PC-3 (cell line): ENCODE measurements at places on chromosomes 6 and 20. TPM values are rescaled to one million over a fixed set of nuclear protein-coding genes. Genes with fewer than 3 reads are reported as not detected.

Gene ADRM1
- 374 and 487 TPM in 2 replicates for total RNA-seq

Gene SOX18
- total RNA-seq: 1.1 and 1.5 TPM in 2 replicates

Gene ELOVL2
- 0.91 and 1.8 TPM in 2 replicates for total RNA-seq

Gene MYT1
- 0.22 and 0.29 TPM in 2 replicates for total RNA-seq

Gene CHRNA4
- not detected in 2 replicates for total RNA-seq

Gene SYTL3
- total RNA-seq: 1.7 and 1.8 TPM in 2 replicates
